ENCODE measurements at places on chromosomes 13 and 19. TPM values are rescaled to one million over a fixed set of nuclear protein-coding genes. Genes with fewer than 3 reads are reported as not detected.

- peak; percentile 50 for DNase-seq
Measured at GRCh38 chr19:47657719-47658118, 48.8 kb downstream of the BICRA start.

DNA sequence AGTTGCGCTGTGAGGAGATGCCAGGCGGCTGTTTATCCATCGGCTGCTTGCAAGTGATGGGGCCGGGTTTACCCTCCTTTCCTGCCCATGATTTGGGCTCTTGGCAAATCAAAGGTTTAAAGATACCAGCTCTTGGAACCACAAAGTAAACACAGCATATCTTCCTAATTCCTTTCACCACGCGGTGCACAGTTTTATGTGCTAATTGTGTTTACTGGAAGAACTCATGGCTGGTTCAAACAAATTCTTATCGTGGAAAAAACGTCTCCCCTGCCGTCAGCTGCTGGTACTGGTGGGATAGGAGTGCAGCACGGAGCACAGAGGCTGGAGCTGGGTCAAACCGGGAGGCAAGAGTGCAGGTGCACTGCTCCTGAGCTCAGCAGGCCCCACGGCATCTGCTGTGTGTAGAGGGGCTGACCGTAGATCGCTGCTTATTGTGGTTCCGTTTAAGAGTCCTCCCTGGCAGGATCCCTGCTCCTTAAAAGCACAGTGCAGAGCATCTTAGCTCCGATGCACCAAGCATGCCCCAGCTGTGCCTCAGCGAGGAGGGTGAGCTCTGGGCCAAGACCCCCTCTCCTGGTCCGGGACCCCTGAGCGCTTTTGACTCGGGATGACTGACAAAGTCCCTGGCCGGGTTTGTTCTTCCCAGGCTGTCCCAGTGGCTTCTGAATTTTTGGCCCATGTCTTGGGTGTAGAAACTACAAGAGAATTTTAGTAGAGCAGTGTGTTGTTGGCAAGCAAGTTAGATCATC, 51.3 kb upstream of the GAS6 start:
- DNase-seq, result no peak

GRCh38 chr19:49213791-49214190, 56.2 kb downstream of the TRPM4 start:
- DNase-seq, result no peak

DNA sequence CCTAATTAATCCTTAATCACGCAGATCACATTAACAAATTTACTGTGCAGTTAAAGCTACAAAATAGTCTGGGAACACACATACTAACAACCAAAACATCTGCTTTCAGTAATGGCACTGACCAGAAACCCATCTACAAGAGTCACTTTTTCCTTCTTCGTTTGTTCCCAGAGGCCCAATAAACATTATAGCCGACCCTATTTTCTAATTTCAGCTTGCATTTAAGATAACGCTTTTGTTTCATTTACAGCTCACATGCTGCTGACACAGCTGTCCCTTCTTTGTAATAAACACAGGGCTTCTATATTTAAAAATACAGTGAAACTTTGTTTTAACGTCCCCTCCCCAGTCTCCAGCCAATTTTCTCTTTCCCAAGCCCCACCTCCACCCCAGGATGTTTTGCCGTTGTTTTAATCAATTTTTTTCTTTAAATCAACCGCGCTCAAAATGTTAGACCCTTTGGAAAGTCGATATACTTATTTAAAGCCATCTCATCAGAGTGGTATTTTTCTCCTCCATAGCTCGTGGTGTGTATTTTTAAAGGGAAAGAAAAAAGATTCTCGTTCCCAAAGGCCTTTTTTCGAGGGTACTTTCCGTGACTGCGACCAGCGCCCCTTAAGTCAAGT, 1.7 kb upstream of the WBP4 start:
- no peak for DNase-seq

Gene PRODH2
- polyA plus RNA-seq, result not detected

GRCh38 chr13:112879283-112879833, 89.7 kb upstream of the MCF2L start:
- peak; percentile 7 for DNase-seq

DNA sequence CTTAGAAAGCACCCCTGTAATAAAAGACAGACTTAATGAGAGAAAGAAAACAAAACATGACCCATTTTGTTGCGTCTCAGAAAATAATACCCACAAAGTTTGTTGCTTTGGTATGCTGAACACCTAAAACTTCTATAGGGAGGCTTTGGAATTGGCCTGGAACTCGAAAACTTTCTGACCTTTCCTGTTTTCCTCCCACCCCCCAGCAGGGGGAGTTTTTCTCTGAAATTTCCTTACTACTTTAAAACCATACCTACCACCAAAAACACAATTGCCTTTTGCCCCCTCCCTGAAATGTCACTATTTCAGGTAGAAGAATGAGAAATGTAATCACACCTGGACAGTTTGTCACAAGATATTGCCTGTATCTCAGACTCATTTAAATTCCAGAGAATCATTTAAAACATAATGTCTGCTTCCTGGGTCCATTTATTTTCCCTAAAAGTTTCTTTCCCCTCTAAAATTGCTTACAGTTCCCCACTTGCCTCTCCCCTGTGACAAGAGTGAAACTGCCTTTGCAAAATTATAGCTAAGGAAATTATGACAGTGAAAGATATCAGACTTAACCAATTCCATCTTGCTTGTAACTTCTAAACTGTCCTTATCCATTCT, 2700.2 kb downstream of the PCDH9 start:
- DNase-seq, result no peak

Gene EDNRB
- polyA plus RNA-seq, result 6.0 TPM

DNA sequence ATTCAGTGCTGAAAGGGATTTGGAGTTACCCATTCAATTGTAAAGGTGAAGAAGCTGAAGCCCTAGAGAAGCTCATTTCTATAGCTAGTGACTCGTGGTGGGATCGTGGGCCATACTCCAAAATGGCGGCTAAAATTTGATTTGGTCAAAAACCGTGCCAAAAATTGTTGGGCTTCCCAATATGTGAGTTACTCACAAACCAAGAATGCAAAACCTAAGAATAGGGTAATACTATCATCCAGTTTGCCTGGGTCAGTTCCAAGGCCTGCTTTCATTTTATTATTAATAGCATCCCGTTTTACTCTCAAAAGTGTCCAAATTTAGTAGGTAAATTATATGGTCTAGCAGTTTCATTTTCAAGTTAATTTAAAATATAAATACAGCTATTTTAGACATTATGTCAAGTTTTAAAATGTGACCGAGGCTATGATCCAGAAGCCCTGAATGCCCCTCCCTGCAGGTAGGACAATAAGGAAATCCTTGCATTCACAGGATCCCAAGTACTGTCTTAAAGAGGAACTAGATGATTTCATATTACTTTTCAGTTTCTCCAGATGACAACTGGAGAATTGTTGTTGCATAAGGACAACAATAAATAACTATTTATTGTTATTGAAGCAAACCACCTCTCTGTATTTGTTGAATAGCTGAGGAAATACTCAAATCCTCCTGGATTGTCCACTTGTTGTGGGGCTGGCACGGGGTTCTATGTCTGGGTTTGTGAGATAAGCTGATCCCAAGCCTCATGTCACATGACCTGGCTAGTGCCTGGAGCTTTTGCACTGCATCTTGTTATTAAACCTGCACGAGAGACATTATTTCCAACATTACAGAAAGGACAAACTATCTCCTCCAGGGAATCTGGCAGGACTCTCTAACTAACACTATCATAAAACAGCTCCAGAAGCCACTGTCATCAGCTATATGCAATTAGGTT, 11.6 kb upstream of the RAP2A start:
- no peak for DNase-seq

Gene TMEM238
- not detected for polyA plus RNA-seq

Gene ALOX5AP
- 3.2 TPM for polyA plus RNA-seq

Gene CLIP3
- polyA plus RNA-seq, result 0.51 TPM
